Left renal cortex interstitium (tissue), 4 donors: ENCODE measurements at places on chromosomes 2 and 18.

- no peak for DNase-seq
Observed at GRCh38 chr2:29733213-29733612, 188.2 kb downstream of the ALK start.

GRCh38 chr2:217671871-217672270, 330.9 kb downstream of the TNS1 start:
- DNase-seq, result no peak

- no peak for DNase-seq
Observed at GRCh38 chr2:141555876-141556470, 574.8 kb downstream of the LRP1B start.

DNA sequence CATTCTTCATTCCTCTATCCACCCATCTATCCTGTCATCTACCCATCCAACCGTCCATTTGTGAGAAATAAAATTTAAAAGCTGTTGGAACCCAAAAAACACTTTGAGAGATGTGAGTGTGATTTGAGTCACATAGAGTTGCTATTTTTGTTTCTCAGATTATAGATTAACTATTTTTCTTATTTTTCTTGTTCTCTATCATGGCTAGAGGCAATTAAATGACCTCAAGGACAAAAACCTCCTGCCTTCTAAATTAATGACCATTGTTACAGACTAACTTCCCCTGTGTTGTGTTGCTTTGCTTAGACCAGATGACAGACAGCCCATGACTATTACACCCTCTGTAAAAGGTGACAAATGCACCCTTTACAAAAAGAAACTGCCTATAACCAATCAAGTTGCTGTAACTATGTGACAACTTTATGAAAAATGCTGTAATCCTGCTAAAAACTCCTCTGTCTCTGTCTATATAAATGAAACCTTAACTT, 207.9 kb upstream of the CXCR4 start:
- DNase-seq, result no peak

- DNase-seq, result no peak
Observed at GRCh38 chr2:143148011-143148410, 18.8 kb downstream of the ARHGAP15 start.

DNA sequence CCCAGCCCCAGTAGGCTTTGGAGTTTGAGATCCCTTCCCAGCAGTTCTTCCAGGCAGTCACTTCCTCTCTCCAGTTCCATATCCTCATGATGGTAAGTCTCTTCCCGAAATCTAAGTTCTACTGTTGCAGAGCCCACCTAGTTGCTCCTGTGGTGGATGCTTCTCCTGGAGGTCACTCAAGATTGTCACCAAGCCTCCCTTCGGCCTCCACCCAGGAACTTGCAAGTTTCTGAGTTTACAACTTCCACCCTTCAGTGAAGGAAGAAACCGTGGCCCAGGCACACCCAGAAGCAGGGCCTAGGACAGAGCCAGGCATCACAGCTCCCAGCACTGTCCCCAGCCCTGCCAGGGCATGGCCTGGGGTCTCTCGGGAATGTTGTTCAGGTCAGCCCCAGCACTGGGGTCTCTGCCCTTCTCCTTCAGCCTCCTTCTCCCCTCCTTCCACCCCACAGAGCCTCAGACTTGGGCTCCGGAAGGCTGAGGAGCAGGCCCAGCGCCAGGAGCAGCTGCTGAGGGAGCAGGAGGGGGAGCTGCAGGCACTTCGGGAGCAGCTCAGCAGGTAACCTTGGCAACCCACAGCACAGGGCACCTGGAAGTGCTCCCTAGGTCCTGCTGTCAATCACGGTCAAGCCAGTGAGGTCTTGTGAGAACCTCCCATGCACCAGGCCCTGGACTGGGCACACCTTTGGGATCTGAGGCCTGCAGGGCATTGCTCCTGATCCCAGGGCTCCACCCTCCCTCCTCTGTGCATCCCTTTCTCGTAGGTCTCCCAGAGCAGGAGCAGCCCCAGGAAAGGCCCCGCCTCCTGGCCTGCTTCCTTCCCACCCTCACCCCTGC, 7.1 kb downstream of the RUFY4 start:
- DNase-seq, result no peak

DNA sequence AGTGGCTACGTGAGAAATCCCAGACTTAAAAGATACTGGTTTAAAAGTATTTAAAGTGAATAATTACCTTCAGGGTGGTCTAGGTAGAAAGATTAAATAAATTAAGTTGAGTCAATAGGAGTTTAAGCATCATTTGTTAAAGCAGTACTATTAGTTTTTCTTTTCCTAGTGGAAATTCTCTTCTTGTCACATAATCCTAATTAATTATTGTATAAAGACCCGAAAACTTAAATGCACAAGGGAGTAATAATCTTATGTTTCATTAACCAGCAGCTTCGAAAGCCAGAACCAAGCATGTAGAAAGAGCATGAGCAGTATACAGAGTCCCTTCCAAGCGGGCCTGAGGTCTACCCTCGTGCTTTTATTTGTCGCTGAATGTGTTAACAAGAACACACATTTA, 90.2 kb upstream of the SKOR2 start:
- DNase-seq, result no peak

DNA sequence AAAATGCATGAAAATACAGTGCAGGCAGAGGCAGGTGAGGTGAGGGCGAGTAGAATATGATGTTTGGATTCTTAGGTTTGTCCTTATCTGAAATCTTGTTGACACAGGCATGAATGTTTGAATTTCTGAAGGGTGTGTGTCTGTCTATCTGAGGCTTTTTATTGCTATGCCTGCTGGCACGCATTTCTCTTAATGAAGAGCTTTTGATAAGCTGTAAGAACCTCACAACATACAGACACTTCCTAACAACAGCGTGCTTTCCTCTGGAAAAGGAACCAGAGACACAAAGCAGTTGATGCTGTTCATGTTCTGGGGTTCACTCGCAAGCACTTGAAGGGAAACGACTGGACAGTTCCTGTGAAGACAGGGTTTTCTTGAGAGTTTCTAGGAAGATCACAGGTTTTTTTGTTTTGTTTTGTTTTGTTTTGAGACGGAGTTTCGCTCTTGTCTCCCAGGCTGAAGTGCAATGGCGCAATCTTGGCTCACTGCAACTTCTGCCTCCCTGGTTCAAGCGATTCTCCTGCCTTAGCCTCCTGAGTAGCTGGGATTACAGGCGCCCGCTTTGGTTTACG, 33.3 kb upstream of the CABLES1 start:
- DNase-seq, result no peak

DNA sequence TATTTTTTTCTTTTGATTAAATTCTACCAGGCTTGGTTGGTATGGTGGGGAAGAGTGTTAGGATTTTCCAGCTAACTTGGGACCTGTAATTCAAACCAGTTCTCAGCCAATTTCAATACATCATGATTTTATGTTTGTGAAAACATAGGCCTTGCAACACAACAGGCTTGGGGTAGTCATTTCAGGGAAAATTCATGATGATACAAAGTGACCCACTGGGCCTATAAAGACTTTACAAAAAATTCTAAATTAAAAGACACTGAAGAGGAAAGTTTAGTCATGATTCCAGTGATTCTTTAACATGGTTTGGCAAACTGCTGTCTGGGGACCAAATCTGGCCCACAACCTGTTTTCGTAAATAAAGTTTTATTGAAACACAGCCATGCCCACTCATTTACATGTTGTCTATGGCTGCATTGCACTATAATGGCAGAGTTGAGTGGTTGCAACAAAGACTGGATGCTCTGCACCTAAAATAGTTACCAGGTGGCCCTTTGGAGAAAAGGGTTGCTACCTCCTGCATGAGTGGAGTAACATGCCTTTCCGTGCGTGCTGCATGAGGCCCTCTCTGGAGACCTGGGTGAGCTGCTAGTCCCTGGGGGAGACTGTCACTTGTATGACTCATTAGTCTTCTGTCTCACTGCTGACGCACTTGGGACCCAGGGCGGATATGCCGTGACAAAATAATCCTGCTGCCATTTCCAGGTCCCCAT, 73.6 kb downstream of the NPAS2 start:
- DNase-seq, result no peak

- DNase-seq, result no peak
Observed at GRCh38 chr2:82657106-82657505, 1802.0 kb downstream of the SUCLG1 start.

- no peak for DNase-seq
Observed at GRCh38 chr2:5665066-5665465, 27.1 kb upstream of the SOX11 start.

DNA sequence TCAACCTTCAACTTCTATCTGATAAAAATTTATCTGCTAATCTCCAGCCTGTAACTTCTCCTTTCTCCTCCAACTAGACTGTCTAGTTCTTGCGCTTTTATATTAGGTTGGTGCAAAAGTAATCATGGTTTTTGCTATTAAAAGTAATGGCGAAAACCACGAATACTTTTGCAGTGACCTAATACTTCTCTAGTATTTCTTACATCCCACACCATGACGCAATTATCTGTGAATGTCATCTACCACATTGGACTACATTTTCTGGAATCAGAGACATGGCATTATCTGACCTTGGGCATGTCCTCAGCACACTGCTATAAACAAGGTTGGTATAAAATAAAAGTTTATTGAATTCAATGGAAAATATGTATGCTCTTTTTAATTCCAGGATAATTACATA, 370.2 kb upstream of the LYPD1 start:
- no peak for DNase-seq

- no peak for DNase-seq
Observed at GRCh38 chr2:70050631-70051425, 36.4 kb upstream of the PCBP1 start.

DNA sequence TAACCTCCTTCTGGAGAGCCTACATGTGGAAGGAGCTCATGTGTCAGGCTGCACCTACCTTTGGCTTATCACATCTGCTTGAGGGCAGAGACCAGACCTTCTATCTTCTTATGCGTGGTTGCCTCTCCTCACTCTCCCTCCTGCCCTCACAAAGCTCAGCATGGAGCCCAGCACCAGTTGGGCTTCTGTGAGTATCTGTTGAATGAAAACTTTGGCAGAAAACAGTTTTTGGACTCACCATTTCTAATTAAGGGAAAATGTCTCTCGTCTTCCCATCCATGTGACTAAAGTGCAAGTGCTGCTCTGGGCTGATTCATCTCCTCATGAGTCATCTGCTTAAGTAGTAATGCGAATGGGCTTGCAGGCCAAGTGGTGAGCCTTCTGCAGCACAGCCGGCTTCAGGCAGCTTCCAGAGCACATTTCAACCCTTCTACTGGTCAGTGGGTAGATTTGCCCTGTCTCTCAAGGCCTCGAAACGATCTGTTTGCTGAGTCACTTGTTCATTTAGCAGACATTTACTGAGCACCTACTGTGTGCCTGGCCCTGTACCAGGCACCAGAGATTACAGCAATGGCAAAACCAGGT, 102.6 kb downstream of the VSNL1 start:
- DNase-seq, result no peak

DNA sequence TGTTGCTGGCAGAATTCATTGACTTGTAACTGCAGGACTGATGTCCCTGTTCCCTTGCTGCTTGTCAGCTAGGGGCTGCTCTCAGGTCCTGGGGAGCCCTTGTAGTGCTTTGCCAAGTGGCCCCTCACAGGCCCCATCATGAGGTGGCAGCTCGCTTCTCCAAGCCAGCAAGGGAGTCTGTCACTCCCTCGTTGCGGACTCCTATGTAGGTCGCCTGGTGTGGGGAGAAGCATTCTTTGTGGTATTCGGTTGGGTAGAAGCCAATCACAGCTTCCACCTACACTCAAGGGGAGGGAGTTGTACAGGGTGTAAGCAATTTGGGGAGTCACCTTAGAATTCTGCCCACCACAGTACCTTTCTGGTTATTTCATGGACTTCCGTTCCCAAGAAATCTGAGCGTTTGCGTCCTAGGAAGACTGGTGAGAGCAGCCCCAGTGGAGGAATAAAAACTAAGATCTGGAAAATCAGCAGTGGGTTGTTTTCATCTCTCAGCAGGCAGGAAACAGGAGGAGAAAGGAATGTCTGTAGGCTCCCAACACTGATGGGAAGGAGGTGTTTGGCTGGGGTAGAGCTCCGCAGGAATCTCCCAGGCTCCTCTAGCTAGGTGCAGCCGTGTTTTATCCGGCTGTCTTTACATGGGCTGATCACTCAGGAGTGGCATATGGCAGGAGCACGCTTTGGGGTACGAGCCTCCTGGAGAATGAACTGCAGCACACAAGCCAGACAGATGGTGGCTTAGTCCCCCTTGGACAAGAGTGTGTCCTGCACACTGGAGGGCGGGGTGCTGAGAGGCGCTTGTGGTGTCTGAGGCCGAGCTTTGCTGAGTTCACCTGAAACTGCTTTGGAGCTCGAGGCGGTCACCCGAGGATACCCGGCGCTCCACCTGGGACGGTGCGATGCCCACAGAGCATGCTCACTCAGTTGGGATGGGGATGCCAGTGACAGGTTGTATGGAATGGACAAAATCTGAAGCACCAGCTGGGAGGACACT, 58.3 kb downstream of the LDLRAD4 start:
- DNase-seq, result no peak

GRCh38 chr2:241148239-241148638, 1.0 kb downstream of the PASK start:
- DNase-seq, result no peak

DNA sequence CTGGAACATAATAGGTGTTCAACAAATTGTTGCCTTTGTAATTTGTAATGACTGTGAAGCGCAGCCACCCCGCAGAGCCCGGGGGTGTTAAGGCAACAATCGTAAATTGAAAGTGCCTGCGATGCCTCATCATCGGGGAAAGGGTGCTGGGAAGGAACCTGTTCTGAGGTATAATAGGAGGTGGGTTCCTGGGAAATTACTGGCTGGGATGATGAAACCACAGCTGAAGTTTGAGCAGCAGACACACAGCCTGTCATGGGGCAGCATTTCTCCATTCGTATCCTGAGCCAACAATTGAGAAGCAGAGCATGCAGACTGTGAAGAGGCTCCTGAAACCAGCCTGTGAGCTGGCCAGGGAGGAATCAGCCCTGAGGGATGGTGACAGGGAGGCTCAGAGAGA, 404.0 kb upstream of the MYT1L start:
- no peak for DNase-seq

DNA sequence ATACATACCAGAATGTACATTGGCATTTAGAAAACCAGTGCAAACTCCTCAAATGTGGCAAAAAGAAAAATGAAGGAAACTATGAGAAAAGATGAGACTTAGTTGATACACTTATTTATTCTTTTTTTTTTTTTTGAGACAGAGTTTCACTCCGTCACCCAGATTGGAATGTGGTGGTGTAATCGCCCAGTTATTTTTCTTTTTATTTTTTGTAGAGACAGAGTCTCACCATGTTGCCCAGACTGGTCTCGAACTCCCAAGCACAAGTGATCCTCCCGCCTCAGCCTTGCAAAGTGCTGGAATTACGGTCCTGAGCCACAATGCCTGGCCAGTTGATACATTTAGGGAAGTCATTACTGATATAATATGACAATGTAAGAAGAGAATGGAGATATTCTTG, 274.2 kb upstream of the LRATD1 start:
- DNase-seq, result no peak

DNA sequence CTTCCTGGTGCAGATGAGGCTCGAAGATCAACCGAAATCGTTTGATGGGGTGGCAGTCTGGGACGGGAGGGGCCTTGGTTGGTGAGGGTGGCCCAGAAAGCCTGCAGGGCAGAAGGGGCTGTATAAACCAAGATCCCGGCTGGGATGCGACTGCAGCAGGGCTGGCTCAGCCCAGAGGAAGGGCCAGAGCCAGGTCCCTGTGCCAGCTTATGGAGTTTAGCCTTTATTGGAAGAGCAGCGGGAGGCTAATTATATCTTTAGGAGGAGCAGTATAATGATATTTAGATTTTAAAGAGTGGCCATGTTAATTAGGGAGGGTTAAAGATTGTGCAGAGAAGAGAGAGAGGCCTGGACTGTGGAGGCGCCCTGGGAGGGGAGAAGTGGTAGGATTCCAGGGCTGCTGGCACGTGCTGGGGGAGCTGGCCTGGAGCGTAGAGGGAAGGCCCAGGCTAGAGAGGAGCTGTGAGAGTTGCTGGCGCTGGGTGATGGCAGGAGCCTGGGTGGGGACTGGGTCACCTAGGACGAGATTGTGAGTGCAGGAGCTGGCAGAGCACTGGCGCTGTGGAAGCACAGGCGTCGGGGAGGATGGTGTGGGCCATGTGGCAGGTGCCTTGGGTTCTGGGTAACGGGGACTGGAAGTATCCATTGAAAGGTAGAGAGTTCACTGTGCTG, 25.1 kb downstream of the TRAF3IP1 start:
- no peak for DNase-seq
